ENCODE measurements at places on chromosomes 12 and 14.

DNA sequence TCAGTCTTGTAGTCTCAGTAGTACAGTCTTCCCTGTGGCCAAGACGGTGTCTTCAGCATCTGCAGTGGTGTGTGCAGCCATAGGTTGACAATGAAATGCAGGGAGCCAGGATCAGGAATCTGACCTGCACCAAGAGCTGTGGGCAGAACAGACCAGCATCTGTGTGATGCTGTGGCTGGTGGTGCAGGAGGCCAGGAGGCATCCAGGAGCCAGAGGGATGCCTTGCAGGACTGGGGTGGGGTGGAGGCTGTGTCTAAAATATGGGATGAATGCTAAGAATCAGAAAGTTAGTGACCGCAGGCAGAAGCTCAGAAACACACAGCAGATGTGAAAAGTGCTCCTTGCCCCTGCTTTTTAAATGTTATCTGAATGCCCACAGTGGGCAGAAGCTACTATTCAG, 209.7 kb downstream of the CACNA1C start:
- no peak for DNase-seq

- no peak for DNase-seq
These were observed 110.1 kb upstream of the TMEM132D start for GRCh38 chr12:130013771-130014484.

DNA sequence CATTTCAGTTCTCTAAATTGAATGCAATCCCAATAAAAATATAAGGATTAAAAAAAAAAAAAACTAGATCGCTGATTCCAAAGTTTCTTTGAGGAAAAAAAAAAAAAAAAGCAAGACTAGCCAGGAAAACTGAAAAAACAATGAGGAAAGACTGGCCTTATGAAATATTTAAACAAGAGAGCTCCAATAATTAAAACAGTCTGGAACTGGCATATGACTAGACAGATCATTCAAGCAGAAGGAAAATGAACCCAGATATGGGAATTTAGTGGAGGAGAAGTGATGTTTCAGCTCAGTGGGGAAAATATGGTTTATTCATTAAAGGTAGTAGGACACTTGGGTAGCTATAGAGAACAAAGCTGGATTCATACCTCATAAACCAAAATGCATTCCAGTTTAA, 42.0 kb upstream of the TBC1D15 start:
- no peak for DNase-seq

DNA sequence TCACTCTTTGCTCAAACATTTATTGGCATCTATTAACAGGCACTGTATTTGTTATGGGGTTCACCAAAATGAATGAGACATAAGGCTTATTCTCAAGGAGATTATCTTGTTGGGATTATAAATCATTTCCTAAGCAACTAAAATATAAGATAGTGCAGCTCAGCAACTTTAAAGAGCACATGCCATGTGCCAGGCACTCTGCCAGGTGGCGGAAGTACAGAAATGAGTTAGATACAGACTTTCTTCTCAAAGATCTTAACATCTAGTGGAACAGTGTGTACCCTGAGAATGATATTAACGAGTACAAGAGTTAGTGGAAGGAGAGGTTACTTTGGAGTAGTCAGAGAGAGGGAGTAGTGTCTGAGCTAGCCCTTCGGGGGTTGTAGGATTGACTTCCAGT, 28.4 kb upstream of the TOMM20L start:
- no peak for DNase-seq

GRCh38 chr14:37668646-37669045, 73.2 kb downstream of the TTC6 start:
- no peak for DNase-seq

- DNase-seq, result no peak
These were observed 33.4 kb downstream of the TMTC1 start for GRCh38 chr12:29750131-29750927.

DNA sequence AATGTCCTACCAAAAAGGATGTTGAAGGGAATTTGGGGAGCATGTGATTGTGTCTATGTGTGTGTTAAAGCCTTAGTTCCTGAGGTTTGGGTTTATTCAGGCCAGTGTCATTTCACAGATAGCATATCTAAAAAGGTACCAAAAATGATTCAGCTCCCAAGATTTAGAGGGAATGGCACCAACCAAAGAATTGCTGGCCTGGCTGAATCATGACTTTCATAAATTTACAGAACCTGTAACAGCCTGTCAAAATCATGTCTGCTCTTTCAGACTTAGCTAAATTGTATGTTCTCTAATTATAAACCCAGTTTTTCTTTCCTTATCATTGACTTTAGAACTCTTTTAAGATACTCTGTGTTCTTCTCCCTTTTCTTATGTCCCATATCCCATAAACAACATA, 231.5 kb downstream of the NUBPL start:
- DNase-seq, result no peak

DNA sequence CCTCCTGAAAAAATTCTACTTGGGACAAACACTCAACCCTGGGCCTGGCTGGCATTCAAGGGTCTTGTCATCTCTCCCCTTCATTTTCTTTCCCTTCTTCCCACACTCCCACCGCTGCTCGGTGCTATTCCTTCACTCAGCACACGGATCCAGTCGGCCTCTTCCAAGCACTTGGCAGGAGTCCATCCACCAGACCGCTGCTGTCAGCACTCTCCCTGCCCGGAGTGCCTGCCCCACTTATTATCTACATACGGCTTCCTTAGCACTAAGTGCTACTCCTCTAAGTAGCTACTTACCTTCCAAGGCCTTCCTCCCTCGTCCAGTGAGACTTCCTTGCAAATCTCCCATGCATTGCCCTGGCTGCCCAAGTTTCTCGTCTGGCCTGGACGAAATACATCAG, 29.8 kb downstream of the CALM1 start:
- no peak for DNase-seq

DNA sequence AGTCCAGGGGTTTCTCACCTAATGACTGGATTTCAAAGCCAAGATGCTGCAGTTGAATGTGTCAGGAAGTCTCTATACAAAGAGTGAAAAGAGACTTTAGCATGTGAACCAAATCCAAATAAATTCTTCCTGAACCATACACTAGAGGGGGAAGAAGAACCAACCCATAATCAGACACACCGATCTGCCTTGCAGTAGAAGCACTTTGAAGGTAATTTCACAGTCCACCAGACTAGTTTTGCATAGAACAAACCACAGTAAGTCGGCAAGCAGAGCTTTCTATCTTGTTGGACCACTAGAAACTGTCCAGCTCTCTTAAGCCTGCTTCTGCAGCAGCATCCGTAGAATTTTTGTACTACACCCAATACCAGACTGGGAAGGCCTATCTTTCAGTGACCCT, 39.3 kb downstream of the FIGNL2 start:
- no peak for DNase-seq
